Left lung (tissue), 14 donors: ENCODE measurements at places on chromosomes 12 and 14. TPM values are rescaled to one million over a fixed set of nuclear protein-coding genes. Genes with fewer than 3 reads are reported as not detected.

- no peak for DNase-seq
These were observed 186.7 kb upstream of the NEDD1 start for GRCh38 chr12:96720363-96720705.

- DNase-seq, result peak; percentile 48
These were observed 428.1 kb downstream of the NRXN3 start for GRCh38 chr14:78598046-78598920.

- no peak for DNase-seq
These were observed 106.5 kb downstream of the ZC3H14 start for GRCh38 chr14:88669346-88669745.

GRCh38 chr12:87428701-87429277, 600.4 kb downstream of the C12orf50 start:
- no peak for DNase-seq

DNA sequence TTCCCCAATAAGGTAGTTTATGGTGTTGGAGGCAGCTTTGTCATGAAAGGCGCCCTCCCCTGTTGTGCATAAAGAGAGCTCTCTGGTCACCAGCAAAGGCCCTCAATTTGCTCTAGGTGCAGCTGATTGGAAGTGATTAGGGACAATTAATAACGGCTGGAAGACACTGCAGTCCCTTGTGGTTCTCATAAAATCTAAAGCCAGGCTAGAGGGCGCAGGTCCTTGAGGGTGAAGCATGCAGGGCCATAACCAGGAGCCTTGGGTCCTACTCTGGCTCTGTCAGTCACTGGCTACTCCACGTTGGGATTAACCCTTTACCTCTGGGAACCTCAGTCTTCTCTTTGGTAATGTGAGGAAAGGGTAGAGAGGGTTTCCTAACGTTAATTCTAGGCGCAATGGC, 1.9 kb downstream of the DAAM1 start:
- DNase-seq, result no peak

DNA sequence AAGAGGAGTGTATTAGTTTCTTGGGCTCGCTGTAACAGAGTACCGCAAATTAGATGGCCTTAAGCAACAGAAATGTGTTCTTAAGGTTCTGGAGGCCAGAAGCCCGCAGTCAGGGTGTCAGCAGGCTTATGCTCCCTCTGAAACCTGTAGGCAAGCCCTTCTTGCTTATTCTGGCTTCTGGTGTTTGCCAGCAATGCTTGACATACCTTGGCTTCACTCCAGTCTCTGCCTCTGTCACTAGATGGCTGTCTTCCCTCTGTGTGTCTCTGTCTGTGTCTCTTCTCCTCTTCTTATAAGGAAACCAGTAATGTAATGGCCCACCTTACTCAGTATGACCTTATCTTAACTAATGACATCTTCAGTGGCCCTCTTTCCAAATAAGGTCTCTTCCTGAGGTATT, 85.1 kb downstream of the DERA start:
- no peak for DNase-seq

DNA sequence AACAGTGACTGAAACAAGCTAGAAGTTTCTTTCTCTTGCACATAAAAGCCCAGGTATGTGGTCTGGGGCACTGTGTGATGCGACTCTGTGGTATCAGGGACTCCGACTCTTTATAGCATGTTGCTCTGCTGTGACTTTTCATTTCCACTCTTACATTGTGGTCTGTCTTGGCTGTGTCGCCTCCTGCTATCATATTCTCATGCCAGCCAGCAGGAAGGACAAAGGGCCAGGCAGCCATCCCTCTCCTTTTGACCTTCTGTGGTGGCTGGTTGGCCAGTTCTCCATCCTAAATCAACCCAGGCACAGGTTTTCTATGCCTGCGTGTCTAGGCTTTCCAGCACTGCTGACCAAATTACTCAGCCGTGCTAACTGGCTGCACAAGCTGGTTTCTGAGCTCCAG, 8.0 kb downstream of the ACAD10 start:
- DNase-seq, result no peak

DNA sequence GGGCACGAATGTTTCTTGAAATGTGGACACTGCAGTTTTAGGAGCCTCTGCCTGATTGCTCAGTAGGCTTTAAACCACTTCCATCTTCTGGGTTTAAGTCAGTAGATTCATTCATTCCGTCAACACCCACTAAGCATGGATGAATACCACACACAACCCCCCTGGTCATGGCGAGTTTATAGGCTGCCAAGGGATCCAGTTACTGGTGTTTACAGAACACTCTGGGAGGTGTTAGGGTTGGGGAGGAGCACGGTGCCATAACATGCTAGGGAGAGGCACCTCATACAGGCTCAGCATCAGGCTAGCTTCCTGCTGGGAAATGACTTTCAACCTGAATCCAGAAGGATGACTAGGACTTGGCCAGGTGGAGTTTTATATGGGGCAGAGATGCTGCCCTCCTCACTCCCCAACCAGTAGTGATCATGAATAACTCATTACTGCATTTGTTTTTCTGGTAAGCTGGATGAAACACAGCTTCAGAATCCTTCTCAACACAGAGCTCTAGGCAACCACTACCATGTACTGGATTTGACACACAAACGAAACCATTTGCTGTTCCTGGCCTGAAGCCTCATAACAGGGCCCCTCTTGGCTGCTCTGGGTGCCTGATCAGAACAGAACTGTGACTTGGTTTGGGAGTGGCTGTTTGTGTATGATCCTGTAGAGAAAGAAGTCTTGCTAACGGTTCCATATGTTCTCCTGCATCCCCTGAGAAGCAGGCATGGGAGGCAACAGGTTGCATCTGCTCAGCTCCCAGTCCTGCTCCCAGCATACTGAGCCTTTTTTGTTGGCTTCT, 47.9 kb downstream of the FBXW8 start:
- DNase-seq, result no peak

- DNase-seq, result peak; percentile 90
These were observed 61.6 kb downstream of the ARL6IP4 start for GRCh38 chr12:123041811-123042655.

GRCh38 chr12:11446372-11446771, 51.0 kb upstream of the PRB2 start:
- DNase-seq, result no peak

- DNase-seq, result no peak
These were observed 45.9 kb downstream of the PPP1R13B start for GRCh38 chr14:103801459-103801858.

DNA sequence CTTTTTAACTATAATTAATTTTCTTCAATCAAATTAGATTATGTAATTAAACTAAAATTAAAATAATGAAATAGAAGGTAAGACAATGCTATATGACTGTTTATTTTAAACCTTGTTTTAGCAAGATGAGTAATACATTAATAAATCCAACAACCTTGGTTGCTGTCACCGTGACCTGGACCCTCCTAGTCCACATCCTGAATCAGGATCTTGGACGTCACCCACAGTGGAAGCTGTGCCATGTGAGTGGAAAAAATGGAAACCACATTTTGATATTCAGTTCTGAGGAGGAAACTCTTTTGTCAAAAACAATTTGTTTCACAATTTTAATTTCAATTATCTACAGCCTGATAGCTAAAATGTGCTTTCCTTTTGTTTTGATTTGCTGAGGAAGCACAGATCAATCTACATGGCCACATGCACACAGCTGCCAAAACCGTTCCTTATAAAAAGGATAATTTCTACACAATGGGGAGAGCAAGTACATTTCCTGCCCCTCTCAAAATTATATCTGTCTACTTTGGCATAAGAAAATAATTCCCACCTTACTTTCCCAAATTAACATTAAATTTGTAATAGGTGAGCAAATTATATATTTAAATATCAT, 255.5 kb downstream of the RASSF9 start:
- DNase-seq, result no peak

GRCh38 chr14:56754921-56755320, 55.4 kb downstream of the OTX2 start:
- no peak for DNase-seq

GRCh38 chr12:27498761-27499160, 25.2 kb upstream of the PPFIBP1 start:
- DNase-seq, result no peak

GRCh38 chr12:130768120-130768519, 52.0 kb upstream of the RIMBP2 start:
- DNase-seq, result no peak

GRCh38 chr12:104182144-104182543, 33.4 kb upstream of the TXNRD1 start:
- peak; percentile 47 for DNase-seq

GRCh38 chr14:69712599-69713088, 54.3 kb upstream of the SRSF5 start:
- no peak for DNase-seq

- no peak for DNase-seq
These were observed 503.7 kb downstream of the SLC6A15 start for GRCh38 chr12:84408936-84409335.

GRCh38 chr12:26823390-26823789, 9.6 kb downstream of the ITPR2 start:
- no peak for DNase-seq

- DNase-seq, result no peak
These were observed 9.1 kb downstream of the SH2B3 start for GRCh38 chr12:111414711-111415252.

DNA sequence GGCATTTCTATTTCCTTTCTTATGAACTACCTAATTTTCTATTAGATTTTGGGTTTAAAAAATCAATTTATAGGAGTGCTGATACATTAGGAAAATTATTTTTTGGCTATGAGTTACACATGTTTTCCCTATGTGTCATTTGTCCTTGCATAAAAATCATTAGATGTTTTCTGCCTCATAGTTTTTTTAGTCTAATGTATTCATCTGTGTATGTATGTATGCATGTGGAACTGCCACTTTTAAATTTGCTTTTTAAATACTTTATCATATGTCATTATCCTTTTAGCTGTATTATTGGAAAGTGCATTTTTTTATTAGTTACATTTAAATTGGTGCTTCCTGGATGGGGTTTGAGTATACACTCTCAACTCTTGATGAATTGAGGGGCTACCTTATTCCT, 78.7 kb upstream of the CEP83 start:
- DNase-seq, result no peak

DNA sequence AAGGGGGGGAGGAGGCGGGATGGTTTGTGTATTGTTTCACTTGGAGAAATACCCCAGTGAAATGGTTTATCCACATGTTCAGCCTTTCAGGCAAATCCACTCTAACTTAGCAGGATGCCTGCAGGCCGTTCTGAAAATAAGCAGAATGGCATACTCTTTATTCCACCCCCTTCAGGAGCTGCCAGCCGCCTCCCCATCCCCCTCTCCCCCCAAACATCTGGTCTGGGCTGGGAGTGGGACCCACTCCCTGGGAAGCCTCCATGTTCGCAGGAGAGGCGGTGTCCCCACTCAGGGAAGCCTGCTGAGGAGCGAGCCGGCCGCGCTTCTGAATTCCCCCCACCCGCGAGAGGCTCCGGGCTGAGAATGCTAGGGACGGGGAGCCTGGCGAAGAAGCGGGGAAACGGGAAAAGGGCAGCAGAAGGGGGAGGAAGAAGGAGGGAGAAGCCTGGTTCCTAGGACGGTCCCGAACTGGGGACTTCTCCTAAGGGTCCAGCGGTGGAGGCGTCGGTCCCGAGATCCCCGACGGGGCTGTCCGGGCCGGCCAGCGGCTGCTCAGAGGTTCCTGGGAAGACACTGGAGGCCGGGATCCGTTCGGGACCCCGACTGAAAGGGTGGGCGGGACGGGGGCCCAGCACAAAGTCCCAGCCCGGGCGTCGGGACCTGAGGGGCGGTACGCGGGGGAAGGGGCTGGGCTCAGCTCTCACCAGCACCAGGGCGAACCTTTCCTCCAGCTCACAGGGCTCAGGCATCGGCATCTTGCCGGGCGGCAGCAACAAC, 666 bp downstream of the FMNL3 start:
- peak; percentile 43 for DNase-seq

DNA sequence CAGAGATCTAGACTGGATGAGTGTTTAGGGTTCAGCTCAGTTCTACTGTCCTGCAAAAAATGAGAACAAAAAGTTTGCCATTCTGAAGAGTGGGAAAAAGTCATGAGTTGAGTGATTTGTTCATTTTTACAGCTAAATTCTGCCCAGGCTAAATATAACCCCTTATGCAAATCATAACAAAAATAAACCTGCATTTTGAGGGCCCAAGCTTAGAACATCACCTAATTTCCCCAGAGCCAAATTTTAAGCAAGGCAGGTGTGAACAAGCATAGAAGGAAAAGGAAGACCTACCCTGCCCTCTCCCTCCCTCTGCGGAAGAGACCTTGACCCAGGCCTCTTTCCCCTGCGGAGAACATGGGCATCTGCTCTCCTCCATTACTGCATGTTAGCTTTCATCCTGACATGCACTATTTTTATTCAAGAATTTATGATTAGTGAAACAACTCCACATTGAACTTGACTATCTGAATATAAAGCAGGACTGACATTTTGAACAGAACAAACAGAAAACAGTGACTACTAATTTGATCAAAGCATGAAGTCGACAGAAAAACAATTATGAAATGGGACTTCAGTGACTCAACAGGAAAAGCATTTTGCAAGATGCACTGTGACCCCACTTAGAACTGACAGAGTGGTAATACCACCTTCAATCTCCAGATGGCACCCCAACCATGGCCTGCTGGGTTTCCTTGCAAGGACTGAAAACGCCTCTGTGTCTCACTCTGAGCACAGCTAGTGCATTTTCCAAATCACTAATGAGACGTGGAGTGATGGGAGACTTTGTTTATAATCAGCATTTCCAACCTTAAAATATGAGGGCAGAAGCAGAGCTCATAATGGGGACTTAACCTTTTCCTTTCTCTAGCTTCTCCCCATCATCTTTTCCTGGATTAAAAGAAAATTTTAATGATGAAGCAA, 30.9 kb upstream of the SELPLG start:
- DNase-seq, result peak; percentile 87

GRCh38 chr12:96034621-96035282, 635 bp downstream of the LTA4H start:
- no peak for DNase-seq

- DNase-seq, result no peak
These were observed 9.3 kb downstream of the DGLUCY start for GRCh38 chr14:91123201-91123600.

BICDL1 gene
- 3.5 TPM for polyA plus RNA-seq

GRIP1 gene
- polyA plus RNA-seq, result 6.1 TPM

SPTB gene
- 4.7 TPM for polyA plus RNA-seq

FGF23 gene
- 0.07 TPM for polyA plus RNA-seq

IL22 gene
- polyA plus RNA-seq, result not detected

NEUROD4 gene
- not detected for polyA plus RNA-seq

AHNAK2 gene
- polyA plus RNA-seq, result 2.8 TPM

SLC22A17 gene
- 34.8 TPM for polyA plus RNA-seq

FERMT2 gene
- 135 TPM for polyA plus RNA-seq

PPP1CC gene
- 192 TPM for polyA plus RNA-seq

TAS2R9 gene
- polyA plus RNA-seq, result not detected

PPM1H gene
- 11.9 TPM for polyA plus RNA-seq

GZMH gene
- 0.42 TPM for polyA plus RNA-seq
